NCI-H1417 treated with DMSO at 0.1 percent for 48 hours (cell line): ENCODE measurements at places on chromosomes 5 and 9.

GRCh38 chr9:109799792-109800191 is 19.8 kb downstream of the PALM2AKAP2 start:
- DNase-seq: no peak

DNA sequence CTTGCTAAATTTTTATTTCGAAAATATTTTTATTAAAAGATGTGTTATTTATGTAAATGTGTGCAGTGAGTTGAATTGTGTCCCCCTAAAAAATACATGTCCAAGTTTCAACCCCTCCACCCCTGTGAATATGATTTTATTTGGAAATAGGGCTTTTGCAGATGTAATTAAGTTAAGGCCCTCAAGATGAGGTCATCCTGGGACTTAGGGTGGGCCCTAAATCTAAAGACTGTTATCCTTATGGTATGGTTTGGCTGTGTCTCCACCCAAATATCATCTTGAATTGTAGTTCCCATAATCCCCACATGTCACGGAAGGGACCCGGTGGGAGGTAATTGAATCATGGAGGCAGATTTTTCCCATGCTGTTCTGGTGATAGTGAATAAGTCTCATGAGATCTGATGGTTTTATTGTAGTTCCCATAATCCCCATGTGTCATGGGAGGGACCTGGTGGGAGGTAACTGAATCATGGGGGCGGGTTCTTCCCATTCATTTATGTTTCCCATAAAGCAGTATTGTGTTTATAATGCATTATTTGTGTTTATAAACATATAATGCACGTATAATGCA is 1.5 kb upstream of the TMED7 start:
- no peak for DNase-seq

GRCh38 chr9:31868830-31869229 is 515.6 kb upstream of the ACO1 start:
- no peak for DNase-seq

- no peak for DNase-seq
Observed at GRCh38 chr5:138454121-138454520, 11.2 kb upstream of the EGR1 start.

DNA sequence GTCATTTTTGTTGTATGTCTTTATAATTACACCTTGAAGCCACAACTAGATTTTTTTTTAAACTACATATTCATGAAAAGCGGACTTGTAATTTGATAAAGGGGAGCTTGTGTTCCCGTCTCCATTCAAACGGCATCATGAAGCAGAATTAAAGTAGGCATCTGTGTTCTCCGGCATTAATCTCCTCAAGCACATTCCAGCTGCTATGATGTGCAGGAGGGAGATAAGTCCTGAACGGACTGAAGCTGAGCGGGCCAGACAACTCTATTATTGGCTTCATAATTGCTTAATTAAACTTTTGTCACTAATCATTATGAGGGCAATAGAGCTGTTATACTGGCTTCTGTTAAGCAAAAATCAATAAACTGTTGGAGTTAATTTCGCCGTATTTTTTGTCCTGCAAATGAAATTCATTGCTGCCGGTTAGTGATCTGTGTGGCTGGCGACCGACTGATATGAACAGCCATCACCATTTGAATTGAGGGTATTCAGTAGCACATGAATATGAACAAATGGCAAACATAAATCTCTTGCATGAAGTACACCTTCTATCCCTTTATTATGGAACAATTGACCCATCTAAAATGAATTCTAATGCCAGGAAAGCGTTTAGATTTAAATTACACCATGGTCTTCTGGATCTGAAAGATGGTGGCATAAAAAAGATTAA is 408.8 kb upstream of the IRX1 start:
- DNase-seq: no peak
